ENCODE measurements at places on chromosomes 7 and 10.

- DNase-seq, result no peak
Measured at GRCh38 chr7:98177553-98177952, 33.7 kb upstream of the BHLHA15 start.

GRCh38 chr10:90805206-90805605, 52.6 kb downstream of the HTR7 start:
- DNase-seq, result no peak

DNA sequence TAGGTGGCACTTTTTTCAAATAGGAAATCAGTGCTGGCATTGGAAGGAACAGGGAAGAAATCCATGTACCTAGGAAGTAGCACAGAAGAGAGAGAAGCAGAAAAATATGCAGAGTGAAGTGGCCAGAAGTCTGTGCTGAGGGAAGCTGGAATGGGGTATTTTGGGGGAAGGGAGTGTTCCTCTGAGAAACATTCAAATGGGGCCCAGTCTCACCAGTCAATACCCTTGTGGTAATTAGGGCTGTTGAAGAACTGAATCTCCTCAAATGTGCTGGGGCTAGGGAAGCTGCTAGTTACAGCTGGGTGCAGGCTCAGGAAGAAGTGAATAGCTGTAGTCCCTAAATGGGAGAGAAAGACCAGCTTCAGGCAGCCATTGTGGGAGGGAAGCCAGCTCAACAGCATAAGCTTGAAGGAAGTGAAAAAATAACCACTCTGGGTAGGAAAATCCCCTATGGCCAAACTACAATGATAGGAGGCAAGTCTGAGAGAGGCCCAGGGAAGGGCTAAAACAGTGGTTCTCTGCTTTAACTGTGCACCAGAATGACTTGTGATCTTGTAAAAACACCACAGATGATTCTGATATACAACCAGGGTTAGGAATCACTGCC, 7.6 kb downstream of the NDST2 start:
- DNase-seq, result no peak

- no peak for DNase-seq
Measured at GRCh38 chr10:123759041-123759440, 92.9 kb downstream of the GPR26 start.

GRCh38 chr7:44103923-44104859, at the start of gene AEBP1:
AEBP1 (plus strand) TSS chr7:44104345; CDS start chr7:44104666, 321 bp downstream.
- peak; percentile 59 for DNase-seq

DNA sequence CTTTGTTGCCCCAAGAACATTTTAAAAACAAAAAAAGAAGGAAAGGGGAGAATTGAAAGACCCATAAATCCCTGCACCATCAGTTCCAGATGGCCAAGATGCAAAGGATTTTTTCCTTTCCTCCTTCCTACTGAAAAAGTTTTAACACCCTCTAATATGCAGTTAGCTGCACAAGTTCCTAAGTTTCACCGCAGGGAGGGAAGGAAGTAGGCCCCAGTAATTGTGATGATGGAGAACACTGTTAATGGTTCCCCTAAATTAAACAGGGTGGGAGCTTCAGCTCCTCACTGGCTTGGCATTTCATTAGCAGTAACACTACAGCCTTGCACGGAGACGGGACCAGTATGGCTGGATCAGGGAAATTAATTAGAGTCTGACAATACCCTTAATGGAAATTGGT, 63.7 kb upstream of the PPIF start:
- DNase-seq, result no peak

DNA sequence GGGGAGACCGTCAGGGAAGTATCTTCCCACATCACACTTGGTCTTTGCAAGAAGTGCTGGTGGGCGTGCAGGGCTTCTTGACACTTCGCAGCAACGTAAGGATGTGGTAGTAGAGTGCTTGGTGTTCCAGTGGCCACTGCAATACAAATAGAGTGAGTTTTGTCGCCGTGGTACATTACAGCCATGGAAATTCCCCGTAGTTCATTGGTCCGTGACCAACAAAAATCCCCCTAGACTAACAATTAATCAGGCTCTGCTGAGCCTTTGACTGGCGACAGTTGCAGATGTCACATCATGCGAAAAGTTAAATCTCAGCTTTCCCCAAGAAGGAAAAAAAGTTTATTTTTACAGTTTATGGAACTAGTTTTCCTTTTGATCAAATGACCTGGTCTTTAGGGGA, 134.7 kb downstream of the MGMT start:
- no peak for DNase-seq

DNA sequence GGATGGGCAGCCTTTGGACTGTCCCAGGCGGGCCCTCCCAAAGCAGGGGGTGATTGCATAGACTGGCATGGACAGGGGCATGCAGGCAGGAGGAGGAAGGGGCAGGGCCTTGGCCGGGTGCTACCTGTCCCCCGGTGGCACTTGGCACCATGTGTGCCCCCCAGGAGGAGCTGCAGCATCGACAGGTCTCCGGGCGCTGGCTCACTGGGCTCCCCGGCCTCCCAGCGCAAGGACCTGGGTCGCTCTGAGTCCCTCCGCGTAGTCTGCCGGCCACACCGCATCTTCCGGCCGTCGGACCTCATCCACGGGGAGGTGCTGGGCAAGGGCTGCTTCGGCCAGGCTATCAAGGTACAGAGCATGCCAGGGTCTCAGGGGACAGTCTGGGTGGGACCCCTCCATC, 23.2 kb downstream of the LIMK1 start:
- DNase-seq, result no peak

DNA sequence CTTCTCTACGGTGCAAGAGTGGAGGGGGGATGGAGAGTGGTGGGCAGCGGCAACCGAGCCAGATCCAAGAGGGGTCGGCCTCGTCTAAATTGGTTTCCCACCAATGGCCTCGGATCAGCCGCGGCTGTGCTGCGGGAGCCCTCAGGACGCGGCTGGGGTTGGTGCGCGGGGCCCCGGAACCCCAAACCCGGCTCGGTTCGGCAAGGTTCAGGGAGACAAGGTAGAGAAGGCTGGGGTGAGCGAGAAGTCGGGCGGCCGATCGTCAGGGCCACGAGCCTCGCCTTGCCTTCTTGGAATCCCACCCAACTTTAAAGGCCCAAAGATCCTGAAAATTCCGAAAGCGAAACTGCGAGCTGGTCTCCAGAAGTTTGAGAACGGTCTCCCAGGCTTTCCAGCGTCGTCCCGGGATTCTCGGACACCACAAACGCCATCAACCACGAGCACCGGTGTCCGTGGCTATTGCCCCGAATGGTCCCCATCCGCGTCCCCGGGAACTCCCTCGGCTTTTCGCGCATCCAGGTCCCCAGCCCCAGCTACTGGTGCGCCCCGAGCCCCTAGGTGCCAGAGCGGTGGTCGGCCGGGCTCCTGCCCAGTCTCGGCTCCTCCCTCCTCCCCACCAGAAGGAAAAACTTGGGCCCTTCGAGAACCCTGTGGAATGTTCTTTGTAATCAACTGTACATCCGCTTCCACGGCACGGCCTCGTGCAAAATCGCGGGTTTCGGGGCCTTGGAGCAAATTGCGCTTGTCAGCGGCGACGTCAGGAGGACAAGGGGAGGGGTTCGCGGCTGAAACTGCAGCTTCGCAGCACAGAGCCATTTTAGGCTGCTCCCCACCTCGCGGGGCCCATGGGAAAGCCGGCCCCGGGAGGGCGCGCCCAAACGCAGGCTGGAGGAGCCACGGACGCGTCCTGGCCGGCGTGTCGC, 3.2 kb downstream of the SFMBT2 start:
- no peak for DNase-seq

- DNase-seq, result no peak
Measured at GRCh38 chr7:75982306-75983064, 11.9 kb downstream of the TMEM120A start.

DNA sequence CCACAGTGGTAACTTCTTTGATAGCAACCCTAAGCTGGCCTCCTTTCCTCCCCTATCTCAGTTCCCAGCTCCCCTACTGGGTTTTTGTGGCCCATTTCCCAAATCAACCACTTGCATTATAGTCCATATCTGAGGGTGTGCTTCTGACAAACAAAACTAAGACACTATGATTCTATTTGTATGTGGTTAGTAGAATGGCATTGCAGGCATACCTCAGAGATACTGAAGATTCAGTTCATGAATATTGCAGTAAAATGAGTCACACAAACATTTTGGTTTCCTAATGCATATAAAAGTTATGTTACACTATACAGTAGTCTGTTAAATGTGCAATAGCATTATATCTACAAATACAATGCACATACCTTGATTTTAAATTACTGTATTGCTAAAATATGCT, 15.4 kb upstream of the TMEM243 start:
- DNase-seq, result no peak

DNA sequence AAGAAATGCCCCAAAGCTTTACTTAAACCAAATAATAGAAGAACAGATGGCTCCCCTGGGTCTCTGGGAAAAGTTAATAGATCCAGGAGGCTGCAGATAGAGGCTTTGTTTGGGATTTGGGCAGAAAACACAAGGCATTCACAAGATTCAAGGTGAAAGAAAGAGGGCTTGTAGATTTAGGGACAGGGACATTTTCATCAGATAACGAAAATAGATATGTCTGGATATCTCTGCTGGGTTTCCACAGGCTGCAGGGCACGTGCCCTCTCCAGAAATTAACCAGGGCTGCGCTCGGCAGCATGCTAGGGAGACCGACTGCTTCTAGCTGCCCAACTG, 14.9 kb downstream of the CARD11 start:
- DNase-seq, result no peak

GRCh38 chr7:28613262-28613661, 200.9 kb downstream of the CREB5 start:
- DNase-seq, result no peak

DNA sequence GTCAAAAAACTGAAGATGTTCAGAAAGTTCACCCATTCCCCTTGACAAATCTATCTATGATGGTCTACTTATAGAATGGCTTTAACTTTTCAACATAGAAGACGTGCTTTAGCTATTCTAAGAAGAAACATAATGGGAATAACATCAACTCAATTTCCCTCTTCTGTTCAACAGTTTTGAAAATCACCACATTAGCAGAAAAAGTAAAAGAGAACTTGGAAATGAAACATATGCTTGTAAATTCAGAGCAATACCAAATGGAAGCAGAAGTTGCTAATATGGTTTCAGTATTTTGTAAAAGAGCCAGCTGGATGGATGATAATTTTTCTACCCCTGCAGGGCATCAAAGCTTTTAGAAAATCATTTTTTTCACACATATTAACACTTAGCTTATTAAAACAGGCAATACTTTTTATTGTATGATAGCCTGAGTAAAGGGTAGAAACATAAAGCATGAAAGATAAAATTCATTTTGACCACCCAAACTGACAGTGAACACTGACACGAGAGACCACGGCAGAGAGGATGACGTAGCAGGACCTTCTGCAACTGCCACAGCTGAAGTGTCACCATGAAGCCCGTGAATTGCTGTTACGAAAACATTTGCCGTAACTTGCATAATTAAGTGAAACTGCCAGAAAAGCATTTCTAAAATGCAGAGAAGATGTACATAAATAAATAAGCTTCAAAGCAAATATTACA, 39.2 kb upstream of the FEZF1 start:
- no peak for DNase-seq

- DNase-seq, result no peak
Measured at GRCh38 chr7:140028311-140028710, 34.4 kb downstream of the PARP12 start.

DNA sequence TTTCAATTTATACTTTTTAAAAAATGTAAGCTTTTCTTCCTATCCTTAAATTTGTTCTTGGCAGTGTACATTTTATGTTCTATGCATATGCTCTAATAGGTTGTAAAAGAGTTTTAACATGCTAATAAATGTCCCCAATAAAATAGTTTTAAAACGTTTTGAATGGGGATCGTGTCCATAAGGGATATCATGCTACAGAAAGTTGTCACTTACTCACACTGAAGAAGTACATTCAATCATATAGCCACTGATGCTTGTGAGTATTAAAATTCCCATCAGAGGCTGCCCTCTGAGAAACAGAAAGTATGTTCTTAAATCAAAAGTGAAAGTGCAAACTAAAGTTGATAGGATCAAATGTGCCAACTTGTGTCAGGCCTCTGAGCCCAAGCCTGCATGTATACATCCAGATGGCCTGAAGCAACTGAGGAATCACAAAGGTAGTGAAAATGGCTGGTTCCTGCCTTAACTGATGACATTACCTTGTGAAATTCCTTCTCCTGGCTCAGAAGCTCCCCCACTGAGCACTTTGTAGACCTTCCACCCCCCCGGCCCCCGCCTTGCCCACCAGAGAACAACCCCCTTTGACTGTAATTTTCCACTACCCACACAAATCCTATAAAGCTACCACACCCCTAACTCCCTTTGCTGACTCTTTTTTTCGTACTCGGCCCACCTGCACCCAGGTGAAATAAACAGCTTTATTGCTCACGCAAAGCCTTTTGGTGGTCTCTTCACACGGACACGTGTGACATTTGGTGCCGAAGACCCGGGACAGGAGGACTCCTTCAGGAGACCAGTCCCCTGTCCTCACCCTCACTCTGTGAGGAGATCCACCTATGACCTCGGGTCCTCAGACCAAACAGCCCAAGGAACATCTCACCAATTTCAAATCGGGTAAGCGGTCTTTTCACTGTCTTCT, 877 bp upstream of the NOD1 start:
- no peak for DNase-seq
